ENCODE measurements at places on chromosomes 16 and 17. TPM values are rescaled to one million over a fixed set of nuclear protein-coding genes. Genes with fewer than 3 reads are reported as not detected.

- DNase-seq: no peak
These were observed 41.5 kb downstream of the C17orf67 start for GRCh38 chr17:56792267-56792666.

The RNU2-1 gene
- not detected for total RNA-seq

The DHRS7C gene
- total RNA-seq: not detected

The GLP2R gene
- not detected for total RNA-seq

The MYH13 gene
- not detected for total RNA-seq

- DNase-seq: no peak
These were observed 80.0 kb upstream of the HNF1B start for GRCh38 chr17:37824534-37825485.

- no peak for DNase-seq
These were observed 46.7 kb downstream of the ANKRD11 start for GRCh38 chr16:89443727-89444084.

The KRT28 gene
- total RNA-seq: not detected

DNA sequence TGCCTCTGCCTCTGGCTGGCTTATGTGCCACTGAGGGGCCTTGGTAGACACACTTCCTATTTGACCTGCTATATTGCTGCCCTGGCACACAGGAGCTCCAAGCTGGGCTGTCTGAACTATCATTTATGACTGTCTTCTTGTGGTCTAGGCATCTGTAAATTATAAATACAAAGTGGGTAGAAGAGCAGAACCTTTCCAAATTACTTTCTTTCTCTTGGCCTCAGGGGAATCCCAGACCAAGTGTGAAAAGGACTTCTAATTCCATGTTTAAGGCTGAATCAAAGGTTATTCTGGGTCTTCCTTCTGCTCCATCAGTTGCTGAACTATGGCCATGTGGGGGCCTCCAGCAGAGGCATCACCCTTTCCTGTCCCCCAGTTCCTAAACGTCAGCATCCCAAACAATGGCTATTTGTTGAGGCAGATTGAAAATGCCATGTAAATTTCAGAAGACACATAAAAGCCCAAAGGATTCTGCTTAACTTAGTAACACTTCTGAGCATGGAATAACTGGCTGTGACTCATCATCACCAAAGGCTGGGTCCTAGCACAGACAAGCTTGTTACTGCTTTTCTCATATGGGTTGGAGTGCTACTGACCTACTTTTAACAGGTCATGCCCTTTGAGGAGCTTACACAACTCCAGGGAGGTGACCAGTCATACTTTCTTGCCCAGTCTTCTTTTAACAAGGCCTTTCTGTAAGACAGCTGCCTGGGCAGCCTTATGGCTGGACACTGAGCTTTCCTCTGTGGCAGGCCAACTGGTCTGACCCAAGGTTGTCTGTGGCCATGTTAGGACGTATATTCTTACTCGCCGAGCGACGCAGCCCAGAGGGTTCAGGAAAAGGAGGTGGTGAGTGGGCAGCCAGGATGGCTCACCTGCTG, 154.8 kb downstream of the VPS53 start:
- DNase-seq: no peak

DNA sequence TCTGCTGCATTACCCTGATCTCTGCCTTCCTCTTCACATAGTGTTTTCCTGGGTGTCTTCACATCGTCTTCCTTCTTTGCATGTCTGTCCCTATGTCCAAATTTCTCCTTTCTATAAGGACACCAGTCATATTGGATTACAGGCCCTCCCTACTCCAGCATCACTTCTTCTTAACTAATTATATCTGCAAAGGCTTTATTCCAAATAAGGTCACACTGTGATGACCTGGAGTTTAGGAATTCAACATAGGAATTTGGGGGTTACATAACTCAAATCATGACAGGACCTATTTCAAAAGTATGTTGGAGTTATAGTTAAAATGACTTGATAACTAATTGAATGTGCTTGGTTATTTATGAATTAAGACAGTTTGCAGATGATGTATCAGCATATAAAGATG, 490.5 kb upstream of the ERCC4 start:
- DNase-seq: no peak

DNA sequence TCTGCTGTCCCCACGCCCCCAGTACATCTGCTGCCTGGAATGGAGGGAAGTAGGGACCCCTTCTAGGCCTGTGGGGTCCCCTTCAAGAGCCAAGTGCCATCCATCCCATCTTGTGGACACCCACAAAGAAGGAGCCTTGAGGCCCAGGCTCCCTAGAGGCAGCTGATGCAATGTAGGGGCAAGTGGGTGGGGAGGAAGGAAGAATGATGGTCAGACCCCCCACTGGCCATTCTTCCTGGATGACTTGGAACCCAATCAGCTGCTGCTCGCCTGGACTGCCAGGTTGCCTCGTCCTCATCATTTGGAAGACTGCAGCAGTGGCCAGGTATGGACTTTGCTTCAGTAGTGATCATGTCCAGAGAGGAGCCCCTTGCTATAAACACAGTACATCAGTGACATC, 48.9 kb downstream of the SMPD3 start:
- DNase-seq: no peak
